Mononuclear cell (primary cell): ENCODE measurements at places on chromosomes 16 and 17. TPM values are rescaled to one million over a fixed set of nuclear protein-coding genes. Genes with fewer than 3 reads are reported as not detected.

CNGB1 gene
- not detected for total RNA-seq

CDH1 gene
- 3.7 TPM for total RNA-seq

TBC1D3H gene
- not detected for total RNA-seq

SCN4A gene
- total RNA-seq, result under 0.01 TPM

HIC1 gene
- total RNA-seq, result 16.4 TPM

AHSP gene
- 0.52 TPM for total RNA-seq

HOXB6 gene
- total RNA-seq, result not detected

FNDC8 gene
- not detected for total RNA-seq

CDH5 gene
- 0.42 TPM for total RNA-seq

KRTAP4-7 gene
- total RNA-seq, result not detected

TLCD3B gene
- total RNA-seq, result not detected

MMP2 gene
- total RNA-seq, result 0.10 TPM

CLEC19A gene
- total RNA-seq, result not detected

TP53TG3F gene
- not detected for total RNA-seq

NPW gene
- total RNA-seq, result not detected

PRSS33 gene
- not detected for total RNA-seq

RNF112 gene
- 0.21 TPM for total RNA-seq

DNAAF8 gene
- not detected for total RNA-seq

CCNF gene
- 1.2 TPM for total RNA-seq

C16orf95 gene
- 0.42 TPM for total RNA-seq

TEX19 gene
- total RNA-seq, result not detected

CHST5 gene
- total RNA-seq, result under 0.01 TPM

OR3A2 gene
- 0.63 TPM for total RNA-seq

CD79B gene
- 26.0 TPM for total RNA-seq

SOX9 gene
- total RNA-seq, result not detected

PRR35 gene
- 0.10 TPM for total RNA-seq

SLC38A8 gene
- not detected for total RNA-seq

MYH8 gene
- not detected for total RNA-seq

RASL10B gene
- total RNA-seq, result 0.10 TPM

HOXB5 gene
- total RNA-seq, result not detected

HBA1 gene
- total RNA-seq, result 28.3 TPM

KRTAP4-4 gene
- total RNA-seq, result not detected
